D721Med (cell line): ENCODE measurements at places on chromosomes 11 and 22.

- no peak for DNase-seq
These were observed 952 bp downstream of the TBC1D10A start for GRCh38 chr22:30325724-30326254.

DNA sequence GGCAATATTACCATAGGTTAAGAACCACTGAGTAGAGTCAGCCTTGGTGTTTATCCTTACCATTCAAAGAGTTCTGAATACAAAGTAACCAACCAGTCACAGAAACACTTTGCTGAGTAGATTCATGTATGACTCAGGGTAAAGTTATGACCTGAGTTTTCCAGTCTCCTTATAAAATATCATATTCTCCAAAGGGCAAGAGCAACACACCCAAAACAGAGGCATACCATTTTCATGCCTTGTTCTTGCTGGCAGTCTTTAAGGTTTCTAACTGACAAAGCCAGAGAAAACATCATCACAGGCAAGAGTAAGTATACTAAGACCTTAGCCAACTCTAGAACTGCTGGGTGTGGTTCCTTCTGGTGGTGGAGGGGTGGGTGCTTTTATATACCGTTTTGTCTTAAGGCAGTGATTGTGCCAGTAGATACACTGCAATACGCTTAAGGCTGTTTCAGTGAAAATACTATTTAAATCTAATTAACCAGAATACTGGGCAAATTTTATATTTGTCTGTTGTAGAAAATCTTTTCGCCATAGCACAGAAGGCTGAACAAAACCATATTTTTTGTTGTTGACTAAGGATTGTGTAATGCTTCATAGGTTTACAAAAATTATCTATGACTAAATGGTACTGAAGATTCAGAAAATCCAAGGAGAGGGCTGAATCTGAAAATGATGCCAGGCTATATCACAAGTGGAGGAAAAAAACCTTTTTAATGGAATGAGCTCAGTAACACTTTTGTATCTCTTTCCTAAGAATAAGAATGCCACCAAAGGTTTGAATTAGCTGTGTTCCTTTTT is 3.0 kb downstream of the ATL3 start:
- no peak for DNase-seq

GRCh38 chr11:107741044-107741823 is 29.4 kb upstream of the SLN start:
- DNase-seq, result no peak

DNA sequence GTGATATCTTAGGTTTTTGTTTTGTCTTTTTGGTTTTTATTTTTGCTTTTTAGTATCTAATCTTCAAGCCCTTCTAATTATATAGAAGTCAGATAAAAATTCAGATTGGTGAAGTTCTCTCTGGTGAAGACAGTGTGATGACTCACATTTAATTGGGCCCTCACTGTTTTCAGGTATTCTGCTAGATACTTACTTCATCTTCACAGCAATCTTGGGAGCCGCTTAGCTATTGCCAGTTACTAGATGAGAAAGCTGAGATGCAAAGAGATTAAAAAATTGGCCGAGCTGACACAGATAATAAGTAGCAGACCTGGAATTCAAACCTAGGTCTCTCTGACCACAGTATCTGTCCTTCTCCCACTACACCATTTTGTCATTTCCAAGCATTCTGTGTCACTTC is 75.0 kb downstream of the PPP2R1B start:
- DNase-seq, result no peak

DNA sequence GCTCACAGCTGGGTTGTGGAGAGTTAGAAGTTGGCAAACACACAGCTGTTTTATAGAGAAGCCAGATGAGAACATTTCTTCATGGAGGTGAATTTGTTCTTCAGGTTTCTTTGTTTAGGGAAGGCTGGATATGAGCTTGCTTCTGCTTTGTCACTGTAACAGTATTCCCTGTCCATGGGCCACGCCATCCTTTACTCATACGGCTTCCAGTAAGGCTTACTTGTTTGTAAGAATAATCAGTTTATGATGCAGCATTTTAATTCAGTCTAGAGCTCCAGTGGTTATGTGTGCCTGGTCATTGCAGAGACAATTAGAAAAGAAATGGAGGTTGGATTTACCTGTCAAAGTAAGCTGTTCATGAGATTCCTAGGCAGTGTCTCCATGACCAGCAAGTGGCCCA is 131.8 kb downstream of the TRIM44 start:
- DNase-seq, result no peak

DNA sequence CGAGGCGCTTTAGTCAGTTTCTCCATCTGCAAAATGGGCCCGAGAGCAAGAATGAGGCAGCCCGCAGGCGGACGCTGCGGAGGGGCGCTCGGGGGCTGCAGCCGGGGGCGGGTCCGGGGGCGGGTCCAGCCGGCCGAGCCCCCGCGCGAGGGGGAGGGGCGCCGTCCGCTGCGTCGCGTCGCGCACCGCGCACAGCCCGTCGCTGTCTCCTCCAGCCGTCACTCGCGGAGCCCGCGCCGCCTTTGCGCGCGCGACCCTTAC is 282 bp downstream of the PC start:
- DNase-seq, result peak; percentile 58

GRCh38 chr11:64078905-64079304 is 43.2 kb downstream of the FLRT1 start:
- no peak for DNase-seq

GRCh38 chr11:94519478-94520084 is 7.3 kb downstream of the C11orf97 start:
- no peak for DNase-seq

- DNase-seq, result no peak
These were observed 385 bp upstream of the SCO2 start for GRCh38 chr22:50525858-50526107.

DNA sequence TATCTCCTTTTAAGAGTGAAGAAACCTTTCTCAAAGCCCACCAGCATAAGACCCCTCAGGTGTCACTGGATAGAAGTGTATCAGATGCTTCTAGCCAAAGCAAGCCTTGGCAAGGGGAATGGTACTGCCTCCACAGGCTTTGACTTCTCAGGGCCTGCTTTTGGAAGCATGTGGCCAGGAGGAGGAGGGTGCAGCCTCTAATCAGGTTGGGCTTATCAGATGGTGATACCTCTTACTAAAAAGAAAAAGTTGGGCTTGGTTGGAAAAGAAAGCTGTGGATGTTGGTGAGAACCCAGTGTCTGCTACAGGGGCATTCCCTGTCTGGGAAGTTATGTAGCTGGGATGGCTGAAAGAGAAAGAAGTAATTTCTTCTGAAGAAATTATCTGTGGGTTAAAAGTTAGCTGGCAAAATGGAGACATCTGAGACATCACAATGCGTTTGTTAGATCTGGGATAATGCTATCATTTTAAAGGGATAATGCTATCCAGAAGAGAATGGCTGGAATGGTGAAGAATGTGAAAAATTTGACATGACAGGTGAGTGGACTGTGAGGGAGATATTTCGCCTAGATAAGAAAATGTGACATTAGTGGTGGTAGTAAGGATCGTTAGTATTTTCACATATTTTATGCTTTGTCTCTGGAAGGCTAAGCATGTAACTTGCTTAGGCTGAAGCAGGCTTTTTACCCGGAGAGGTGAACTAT is 7.2 kb downstream of the APLP2 start:
- no peak for DNase-seq

DNA sequence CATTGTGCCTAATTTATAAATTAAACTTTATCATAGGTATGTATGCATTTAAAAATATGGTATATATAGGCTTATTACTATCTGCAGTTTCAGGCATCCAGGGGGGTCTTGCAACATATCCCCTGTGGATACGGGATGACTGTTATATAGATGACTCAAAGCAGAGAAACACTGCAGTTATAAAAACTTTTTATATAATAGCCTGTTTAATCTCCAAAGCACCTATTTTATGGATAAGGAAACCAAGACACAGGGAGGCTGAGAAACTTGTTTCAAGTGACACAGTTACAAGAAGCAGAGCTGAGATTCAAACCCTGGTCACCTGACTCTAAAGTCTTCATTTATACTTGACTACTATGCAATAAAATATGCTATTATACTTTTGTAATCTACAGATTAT is 897.7 kb downstream of the KCNA4 start:
- no peak for DNase-seq

DNA sequence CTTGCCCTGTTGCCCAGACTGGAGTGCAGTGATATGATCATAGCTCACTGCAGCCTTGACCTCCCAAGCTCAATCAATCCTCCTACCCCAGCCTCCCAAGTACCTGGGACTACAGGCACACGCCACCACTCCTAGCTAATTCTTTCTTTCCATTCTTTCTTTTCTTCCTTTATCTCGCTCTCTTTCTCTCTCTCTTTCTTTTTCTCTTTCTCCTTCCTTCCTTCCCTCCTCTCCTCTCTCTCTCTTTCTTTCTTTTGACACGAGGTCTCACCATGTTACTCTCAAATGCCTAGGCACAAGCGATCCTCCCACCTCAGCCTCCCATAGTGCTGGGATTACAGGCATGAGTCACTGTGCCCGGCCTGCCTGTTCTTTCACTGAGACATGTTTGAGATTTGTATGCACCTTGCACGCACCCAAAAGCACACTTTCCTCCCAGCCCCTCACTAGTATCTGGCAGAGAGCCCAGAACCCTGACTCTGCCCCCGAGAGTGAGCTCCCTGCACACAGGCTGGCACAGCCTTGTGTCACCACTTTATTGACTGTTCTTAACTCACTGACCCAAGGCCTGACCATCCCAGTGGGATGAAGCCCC is 56.8 kb downstream of the CD6 start:
- DNase-seq, result no peak

GRCh38 chr22:38727530-38728451 is 22.0 kb downstream of the GTPBP1 start:
- no peak for DNase-seq
